CD4-positive, CD25-positive, alpha-beta regulatory T cell (primary cell): ENCODE measurements at places on chromosomes 3 and 15. TPM values are rescaled to one million over a fixed set of nuclear protein-coding genes. Genes with fewer than 3 reads are reported as not detected.

DNA sequence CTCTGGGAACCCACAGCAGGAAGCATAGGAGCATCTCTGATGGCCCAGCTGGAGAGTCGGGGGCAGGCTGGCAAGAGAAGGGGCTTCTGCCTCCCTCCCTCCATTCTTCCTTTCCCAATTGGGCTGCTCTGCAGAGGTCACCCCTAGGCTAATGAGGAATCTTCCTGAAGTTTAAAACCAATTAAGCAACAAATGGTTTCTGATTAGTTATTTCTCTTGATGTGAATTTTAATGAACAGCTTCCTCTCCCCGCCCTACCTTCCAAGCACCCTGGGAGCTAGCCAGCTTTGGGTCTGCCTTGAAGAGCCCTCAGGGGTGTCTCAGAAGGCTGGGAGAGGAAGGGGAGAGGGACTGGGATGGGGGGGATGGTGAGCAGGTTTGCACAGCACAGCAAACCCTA is 24.6 kb upstream of the HCN4 start:
- no peak for DNase-seq

DNA sequence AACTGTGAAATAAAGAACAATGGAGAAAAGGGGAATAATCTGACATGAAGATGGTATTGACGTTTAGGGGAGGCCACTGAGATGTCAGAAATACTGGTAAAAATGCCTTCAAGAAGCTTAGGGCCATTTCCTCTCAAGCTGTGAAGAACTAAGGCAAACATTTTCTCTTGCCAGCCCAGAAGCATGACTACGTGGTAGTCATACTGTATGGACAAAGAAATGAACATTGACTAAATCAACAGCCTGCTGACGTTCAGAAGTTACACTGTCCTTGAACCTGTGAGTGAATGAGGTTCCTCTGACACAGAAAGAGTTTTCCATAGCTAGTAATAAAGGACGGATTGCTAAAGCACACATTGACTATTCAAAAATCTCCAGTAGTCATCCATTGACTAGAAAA is 121.0 kb downstream of the P3H2 start:
- DNase-seq, result no peak

DNA sequence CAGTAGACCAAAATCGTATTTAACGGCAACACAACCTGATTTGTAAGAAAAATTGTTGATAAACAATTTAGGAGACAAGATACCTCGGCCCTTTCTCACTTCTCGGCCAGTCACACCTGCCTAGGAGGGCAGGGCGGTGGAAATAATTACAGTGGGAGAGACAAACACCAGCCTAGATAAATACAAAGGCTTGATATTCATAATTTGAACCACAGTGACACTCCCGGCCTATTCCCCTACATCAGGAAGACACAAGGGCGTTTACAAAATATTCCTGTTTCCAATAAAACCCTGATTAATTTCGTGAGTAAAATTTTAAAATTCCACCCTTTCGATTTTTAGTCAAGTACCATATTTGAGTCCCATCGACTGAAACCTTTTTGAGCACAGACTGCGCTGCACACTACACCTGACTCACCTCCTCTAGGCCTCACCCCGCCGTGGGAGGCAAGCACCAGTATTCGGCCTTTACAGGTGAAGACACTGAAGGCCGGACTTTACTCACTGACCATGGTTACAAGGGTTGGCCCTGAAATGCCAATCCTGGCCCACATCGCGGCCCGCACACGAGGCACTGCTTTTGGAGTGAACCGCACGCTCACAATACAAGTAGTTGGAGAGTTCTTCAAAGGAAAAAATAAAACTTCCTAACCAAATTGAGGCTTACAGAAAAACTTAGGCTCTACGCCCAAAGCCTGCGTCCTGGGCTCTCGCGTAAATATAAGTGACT is 794 bp downstream of the ARPP19 start:
- DNase-seq, result peak; percentile 56

DNA sequence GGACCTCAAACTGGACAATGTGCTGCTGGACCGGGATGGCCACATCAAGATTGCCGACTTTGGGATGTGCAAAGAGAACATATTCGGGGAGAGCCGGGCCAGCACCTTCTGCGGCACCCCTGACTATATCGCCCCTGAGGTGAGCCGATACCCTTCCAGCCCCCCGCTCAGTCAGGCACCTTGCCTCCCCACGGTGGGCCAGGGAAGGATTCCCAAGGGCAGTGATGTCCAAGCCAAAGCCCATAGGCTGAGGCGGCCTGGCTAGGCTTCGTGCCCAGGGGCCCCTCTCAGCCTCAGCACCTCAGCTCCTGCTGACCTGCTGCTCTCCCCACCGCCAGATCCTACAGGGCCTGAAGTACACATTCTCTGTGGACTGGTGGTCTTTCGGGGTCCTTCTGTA is 27.7 kb downstream of the PRKCD start:
- no peak for DNase-seq

Gene A4GNT
- not detected for total RNA-seq

Gene OR4F15
- not detected for total RNA-seq

DNA sequence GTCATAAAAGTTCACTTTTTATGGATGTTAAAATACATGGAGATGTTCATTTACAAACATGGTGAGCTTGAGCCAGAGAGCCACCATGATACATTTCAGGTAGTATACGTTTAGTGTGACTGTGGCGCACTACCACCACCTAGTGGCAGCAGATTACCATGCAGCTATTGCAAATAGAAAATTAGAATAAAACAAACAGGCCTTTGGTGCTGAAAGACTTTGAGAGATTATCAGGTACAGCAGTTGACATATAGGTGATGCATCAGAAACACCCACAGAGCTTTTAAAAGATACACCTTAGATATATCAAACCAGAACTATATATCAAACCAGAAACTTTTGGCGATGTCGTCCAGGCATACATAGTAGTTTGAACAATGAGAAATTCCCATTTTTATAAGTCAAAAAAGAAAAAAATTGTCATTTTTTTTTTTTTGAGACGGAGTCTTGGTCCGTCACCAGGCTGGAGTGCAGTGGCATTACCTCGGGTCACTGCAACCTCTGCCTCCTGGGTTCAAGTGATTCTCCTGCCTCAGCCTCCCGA is 42.0 kb upstream of the ICE2 start:
- peak; percentile 87 for DNase-seq

DNA sequence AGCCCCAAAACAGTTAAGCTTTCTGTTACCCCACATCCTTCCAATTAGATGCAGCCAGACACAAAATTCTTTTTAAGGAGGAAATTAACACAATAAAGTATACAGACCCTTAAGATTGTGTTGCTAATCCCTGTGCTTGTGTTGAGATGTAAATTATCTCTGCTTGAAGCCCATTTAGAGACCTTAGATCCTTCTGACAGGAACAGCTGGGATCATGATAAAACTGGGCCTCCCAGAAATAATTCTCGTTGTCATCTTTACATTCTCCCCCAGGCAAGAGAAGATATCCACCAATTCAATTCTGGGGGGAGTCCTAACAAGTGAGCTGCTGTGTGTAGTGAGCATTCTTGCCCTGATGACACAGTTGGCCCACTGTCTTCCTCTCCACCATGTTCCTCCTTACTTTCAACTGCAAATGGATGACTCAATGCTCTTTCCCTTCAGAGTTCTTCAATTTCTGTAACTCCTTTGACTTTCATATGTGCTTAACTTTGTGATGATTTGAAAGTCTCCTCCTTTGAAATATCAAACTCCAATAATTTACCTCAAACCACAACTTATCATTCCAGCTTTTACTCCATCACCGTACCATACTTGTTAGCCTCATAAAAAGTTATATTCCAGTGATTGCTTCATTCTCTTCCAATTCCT is 186.6 kb downstream of the RAP2B start:
- DNase-seq, result no peak

DNA sequence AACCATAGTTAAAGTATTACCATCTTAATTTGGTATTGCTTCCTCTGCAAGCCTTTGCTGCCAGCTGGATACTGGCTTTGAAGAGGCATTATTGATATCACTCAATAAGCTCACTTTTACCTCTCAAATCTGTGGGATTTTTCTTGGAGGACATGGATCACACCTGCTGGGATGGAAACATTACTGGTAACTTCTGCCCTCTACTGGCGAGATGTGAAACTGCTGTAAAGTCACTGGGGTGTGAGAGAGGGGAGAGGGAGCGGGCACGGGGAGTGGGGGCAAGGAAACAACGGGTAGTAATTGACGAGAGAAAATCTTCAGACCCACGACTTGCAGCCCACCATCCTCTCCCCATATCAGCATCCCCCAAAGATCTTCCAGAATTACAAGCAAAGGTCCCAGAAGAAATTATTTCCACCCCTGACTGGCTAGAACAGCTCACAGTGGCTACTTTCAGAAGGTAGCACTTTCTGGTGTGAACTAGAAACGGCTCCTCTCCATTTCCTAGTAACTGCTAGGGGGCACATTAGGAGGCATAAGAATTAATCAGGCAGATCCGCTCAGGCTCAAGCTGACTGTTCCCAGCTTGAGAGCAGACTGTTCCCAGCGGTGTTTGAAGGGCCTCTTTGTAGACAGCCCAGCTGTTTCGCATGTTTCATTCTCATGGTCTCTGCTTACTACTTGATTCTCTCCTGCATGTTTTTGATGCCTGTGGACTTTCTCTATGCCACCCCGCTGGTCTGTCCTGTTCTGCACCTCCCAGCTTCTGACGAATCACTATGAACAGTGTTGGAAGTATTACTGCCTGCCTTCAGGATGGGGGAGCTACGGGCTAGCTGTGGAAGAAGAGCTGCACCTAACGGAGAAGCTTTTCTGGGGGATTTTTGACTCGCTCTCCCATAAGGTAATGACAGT is 230.4 kb upstream of the CHRM5 start:
- DNase-seq, result no peak
